CD4-positive, alpha-beta T cell (primary cell): ENCODE measurements at places on chromosomes 2 and 18. TPM values are rescaled to one million over a fixed set of nuclear protein-coding genes. Genes with fewer than 3 reads are reported as not detected.

DNA sequence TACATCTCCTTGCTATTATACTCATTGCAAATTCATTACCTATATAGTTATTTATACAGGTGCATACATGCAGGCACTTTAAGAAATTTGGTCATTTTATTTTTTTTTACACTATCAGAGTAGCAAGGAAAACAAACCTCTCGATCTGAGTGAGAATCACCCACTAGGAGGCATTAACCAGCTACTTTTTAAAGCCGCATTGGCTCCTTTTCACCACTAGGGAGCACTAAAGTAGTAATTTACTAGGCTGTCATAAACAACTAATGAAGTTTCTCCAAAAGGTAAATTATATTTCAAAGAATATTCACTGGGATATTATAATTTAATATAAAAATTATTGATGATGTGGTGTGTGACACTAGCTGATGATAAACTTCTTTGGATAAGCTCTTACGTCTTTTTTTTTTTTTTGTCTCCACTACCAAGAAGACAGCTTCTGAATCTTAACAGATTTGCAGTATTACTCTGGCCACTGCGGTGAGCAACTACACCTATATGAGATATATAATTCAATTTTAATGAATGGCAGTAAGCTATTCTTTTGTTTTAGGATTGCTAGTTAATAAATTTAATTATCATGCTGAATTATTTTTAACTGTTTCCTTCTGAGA, 101.9 kb downstream of the NOL4 start:
- no peaks in the 10 kb centered on the region for H3K27me3 ChIP-seq
- H3K27ac ChIP-seq, result no peak overlapping the region
- H3K4me3 ChIP-seq, result no peak overlapping the region
- DNase-seq, result no peak
- no peaks in the 10 kb centered on the region for H3K36me3 ChIP-seq

- H3K4me3 ChIP-seq, result no peak overlapping the region
- peaks cover 4% of the 10 kb centered on the region for H3K4me1 ChIP-seq
- no peak for DNase-seq
- H3K36me3 ChIP-seq, result no peaks in the 10 kb centered on the region
These were observed 62.8 kb upstream of the RNF152 start for GRCh38 chr18:61955644-61956043.

GRCh38 chr2:177295484-177295883, 31.0 kb upstream of the NFE2L2 start:
- no peaks in the 10 kb centered on the region for H3K36me3 ChIP-seq
- H3K27ac ChIP-seq, result no peak overlapping the region
- DNase-seq, result no peak
- no peaks in the 10 kb centered on the region for H3K27me3 ChIP-seq

GRCh38 chr18:29007986-29008654, 831.2 kb upstream of the CDH2 start:
- H3K27me3 ChIP-seq, result no peaks in the 10 kb centered on the region
- no peak for DNase-seq
- no peak overlapping the region for H3K4me3 ChIP-seq
- no peaks in the 10 kb centered on the region for H3K4me1 ChIP-seq

- DNase-seq, result no peak
- H3K4me1 ChIP-seq, result no peaks in the 10 kb centered on the region
- H3K4me3 ChIP-seq, result no peak overlapping the region
- peaks cover 2% of the 10 kb centered on the region for H3K36me3 ChIP-seq
These were observed 124.9 kb downstream of the NBAS start for GRCh38 chr2:15436195-15436594.

DNA sequence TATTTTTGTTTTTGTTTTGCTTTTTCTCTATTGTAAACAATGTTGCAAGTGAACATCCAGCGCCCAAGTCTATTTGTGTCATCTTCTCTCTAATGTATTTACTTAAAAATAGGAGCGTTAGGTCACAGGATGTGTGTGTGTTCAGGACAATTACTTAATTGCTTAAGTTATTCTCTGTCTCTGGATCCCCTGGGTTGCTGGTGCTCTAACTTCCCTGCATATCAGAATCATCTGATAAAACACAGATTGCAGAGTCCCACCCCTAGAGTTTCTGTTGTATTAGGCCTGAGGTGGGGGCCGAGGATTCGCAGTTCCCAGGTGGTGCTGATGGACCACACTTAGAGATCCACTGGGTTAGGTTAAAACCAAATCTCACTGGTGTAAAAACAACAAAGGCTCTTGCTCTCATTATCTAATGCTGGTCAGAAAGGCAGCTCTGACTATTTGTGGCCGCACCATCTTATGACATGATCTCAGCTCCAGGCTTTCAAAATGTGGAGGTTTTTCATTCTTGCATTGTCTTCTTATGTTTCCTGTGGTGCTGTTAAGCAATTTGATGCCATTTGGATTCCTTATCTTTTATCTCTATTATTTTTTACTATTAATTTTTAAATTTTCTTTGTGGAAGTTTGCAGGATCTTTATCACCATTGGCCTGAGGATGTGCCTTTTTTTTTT, 87.7 kb downstream of the CLIP4 start:
- H3K36me3 ChIP-seq, result peaks cover 9% of the 10 kb centered on the region
- H3K4me3 ChIP-seq, result no peak overlapping the region
- H3K4me1 ChIP-seq, result no peaks in the 10 kb centered on the region
- DNase-seq, result no peak
- no peak overlapping the region for H3K27ac ChIP-seq

DNA sequence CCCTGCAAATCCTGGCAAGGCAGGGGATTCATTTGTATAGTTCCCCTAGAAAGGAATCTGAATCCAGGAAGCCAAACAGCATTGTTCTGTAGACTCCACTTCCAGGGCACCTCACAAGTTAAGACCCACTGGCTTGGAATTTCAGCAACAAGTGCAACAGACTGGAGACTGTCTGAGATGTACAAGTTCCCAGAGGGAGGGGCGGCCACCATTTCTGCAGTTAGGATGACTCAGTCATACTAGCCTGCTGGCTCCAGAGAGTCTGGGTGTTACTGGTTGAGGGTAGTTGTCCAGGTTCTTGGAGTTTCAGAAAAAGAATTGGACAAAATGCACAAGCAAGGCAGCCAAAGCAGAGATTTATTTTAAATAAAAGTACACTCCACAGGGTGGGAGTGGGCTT, 384.2 kb downstream of the DSC3 start:
- no peak for DNase-seq
- no peak overlapping the region for H3K27ac ChIP-seq
- no peak overlapping the region for H3K4me3 ChIP-seq

Gene IL1F10
- not detected for total RNA-seq

DNA sequence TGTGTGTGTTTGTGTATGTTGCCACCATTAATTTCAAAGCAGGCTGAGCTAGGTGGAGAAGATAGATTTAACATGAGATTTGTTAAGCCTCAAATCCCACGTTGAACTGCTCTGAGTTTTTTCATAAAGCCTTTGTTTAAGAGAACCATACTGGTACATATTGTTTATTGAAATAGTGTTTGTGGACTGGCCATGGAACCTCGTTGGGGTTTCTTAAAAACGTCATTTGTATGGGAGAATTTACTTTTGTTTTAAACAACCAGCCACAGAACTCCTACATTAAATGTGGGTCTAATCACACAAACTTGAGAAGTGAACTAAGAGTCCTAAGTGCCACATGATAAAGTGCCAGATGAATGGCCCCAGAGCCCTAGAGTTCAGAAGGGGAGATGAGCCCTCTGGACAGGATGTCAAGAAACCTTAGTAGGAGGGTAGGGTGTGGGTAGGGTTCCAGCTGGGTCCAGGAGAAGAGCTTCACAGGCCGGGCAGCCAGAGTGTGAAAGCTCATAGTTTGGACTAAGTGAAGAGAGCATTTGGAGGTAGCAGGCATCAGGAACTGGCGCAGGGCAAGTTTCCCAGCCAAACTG, 120.6 kb upstream of the EML6 start:
- no peak for DNase-seq
- peaks cover 82% of the 10 kb centered on the region for H3K4me1 ChIP-seq
- H3K27ac ChIP-seq, result peak overlapping the region; percentile 38
- H3K27me3 ChIP-seq, result no peaks in the 10 kb centered on the region
- H3K36me3 ChIP-seq, result peaks cover 21% of the 10 kb centered on the region
- H3K4me3 ChIP-seq, result no peak overlapping the region

GRCh38 chr2:233468741-233469110, 97.9 kb downstream of the USP40 start:
- H3K27ac ChIP-seq, result no peak overlapping the region
- H3K27me3 ChIP-seq, result no peaks in the 10 kb centered on the region
- H3K4me3 ChIP-seq, result no peak overlapping the region
- no peaks in the 10 kb centered on the region for H3K4me1 ChIP-seq
- H3K36me3 ChIP-seq, result peaks cover 86% of the 10 kb centered on the region
- no peak for DNase-seq

DNA sequence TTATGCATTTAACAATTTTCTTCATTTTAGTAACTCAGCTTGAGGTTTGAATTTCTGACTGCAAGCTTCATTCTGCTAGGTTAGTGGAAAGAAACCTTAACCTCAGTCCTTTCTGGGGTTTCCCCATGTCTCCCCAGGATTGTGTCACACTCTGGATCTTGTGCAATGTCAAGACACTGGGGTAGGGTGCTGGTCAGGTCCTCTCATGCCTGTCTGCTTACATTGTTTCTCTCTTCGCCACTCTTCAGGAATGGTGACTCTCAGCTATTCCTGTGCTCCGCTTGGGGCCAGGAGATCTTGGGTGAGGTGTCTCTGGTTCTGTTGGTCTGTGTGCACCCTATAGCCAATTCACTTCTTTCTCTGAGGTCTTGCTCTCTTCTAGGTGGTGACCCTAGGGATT, 23.9 kb downstream of the CTLA4 start:
- H3K36me3 ChIP-seq, result no peaks in the 10 kb centered on the region
- H3K4me1 ChIP-seq, result no peaks in the 10 kb centered on the region
- no peak for DNase-seq
- H3K4me3 ChIP-seq, result no peak overlapping the region
- H3K27me3 ChIP-seq, result no peaks in the 10 kb centered on the region
- no peak overlapping the region for H3K27ac ChIP-seq

DNA sequence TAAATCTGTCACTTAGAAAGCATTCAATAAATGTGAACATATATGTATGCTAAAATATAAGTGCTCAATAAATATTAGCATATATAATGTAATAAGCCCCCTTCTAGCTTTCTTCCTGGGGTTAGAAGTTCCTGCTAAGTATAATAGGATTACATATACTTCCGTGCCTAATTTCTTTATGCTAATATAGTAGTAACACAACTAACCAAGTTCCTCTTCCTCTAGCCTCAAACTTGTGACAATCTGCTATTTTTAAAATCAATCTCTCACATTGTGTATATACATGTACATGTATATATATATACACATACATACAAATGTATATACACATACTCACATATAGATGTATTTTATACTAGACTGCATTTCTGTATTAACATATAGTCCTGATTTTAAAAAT, 32.2 kb downstream of the TLK1 start:
- H3K36me3 ChIP-seq, result no peaks in the 10 kb centered on the region
- H3K27ac ChIP-seq, result no peak overlapping the region
- H3K27me3 ChIP-seq, result no peaks in the 10 kb centered on the region
- H3K4me1 ChIP-seq, result peaks cover 10% of the 10 kb centered on the region
- no peak for DNase-seq

Gene GCG
- total RNA-seq, result not detected

DNA sequence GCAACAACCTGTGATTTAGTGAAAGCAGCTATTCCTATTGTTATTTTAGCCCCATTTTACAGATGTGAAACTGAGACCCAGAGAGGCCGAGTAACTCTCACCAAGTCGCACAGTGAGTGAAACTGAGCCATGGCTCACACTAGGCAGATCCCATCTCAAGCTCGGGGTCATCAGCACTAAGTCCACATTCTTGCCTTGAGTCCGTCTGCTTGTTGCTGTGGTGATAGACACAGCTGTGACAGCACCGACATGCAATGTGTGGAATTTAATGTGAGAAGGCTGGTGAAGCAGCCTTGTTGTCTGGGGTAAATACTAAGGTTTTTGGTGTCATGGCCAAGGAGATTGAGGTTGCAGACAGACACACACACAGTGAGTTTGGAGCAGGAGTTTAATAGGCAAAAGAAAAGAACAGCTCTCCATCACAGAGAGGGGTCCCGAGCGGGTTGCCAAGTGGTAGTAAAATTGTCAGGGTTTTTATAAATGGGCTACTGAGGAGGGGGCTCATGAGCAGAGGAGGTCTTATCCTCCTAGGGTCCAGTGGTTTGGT, 40.2 kb upstream of the GMCL1 start:
- no peaks in the 10 kb centered on the region for H3K36me3 ChIP-seq

Gene STON1
- 1.3 TPM for total RNA-seq

DNA sequence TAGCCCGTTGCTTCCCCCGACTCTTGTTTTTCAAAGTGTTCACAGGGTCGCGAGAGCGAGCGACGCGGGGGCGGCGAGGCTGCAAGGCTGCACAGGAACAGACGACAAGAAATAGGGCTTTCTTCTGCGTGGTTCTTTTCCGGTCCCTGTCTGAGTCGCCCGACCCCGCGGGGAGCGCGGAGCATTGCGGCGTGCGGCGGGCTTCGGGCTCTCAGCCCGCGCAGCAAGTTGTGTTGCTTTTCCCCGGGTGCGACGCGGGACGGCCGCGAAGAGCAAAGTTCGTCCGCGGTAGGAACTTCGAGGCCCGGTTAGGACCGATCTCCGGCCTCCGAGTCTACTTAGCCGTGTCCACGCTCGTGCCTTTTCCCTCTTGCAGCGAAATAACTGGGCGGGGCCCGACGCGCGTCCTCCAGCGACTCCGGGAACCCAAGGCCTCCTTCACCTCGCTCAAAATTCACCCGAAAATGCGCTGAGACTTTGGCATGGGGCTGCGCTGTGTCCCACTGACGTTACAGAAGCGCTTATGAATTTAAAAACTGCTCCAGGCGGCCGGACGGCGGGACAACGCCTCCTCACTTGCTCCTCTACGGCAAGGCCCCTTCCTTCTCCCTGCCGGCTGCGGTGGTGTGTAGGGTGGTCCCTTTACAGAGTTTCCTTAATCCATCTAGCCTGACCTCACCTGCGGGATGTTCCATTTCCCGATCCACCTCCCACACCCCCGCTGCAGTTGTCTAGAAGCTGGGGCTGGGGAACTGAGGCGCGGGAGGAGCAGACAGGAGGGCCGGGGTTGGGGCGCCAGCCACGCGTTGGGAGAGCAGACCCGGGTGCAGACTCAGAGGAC, 1.5 kb upstream of the BCL2L11 start:
- no peaks in the 10 kb centered on the region for H3K36me3 ChIP-seq
- no peak overlapping the region for H3K27ac ChIP-seq
- H3K4me3 ChIP-seq, result peak overlapping the region; percentile 95
- peaks cover 65% of the 10 kb centered on the region for H3K4me1 ChIP-seq
- peaks cover 39% of the 10 kb centered on the region for H3K27me3 ChIP-seq

Gene PPP3R1
- total RNA-seq, result 69.8 TPM
